Fibroblast of skin of left quadriceps (primary cell): ENCODE measurements at places on chromosomes 4 and X.

DNA sequence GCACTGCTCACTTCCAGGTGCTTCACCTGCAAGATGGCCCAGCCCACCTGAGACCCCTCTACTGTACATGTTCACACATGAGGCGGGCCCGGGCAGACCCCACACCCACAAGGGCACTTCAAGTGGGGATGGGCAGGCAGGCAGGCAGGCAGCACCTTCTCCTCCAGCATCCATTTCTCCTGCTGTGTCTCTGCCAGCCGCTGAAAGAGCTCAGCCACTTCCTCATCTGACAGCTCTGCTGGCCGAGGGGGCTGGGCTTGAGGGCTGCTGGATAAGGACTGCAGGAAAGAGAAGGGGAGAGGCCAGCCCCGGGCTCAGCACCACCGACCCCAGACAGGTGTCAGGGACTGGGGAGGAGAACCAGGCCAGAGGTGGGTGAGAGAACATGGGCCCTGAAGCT lies 4.4 kb upstream of the KCND1 start:
- no peak for DNase-seq

DNA sequence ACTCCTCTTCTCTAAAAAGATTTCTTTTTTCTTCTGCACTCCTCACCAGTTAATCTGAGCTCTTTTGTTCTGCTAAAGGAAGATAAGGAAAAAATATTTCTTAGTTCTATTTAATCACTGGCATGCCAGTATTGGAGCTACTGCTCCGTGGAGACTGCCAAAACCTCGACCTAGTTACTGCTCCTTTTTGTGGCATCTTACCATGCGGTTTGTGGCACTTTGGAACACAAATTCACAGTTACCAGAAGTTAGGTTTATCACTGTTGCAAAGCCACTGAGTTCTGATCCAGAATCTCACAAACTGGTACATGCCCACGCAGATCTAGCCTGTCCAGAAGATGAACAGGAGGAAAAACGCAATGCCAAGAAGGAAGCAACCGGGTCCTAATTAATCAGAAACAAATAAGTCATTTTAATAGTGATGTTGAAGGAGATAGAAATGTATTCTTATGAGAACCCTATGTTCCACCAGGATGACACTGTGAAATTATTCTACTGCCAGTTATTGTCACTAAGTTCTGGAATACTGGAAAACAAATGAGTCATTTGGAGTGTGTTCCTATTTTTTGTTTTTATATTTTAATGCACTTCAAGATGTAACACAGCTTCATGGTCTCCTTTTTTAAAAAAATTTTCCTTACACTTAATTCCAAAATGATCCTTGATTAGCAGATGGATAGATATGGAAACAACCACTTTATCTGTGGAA lies 106.7 kb upstream of the GK2 start:
- DNase-seq, result no peak

DNA sequence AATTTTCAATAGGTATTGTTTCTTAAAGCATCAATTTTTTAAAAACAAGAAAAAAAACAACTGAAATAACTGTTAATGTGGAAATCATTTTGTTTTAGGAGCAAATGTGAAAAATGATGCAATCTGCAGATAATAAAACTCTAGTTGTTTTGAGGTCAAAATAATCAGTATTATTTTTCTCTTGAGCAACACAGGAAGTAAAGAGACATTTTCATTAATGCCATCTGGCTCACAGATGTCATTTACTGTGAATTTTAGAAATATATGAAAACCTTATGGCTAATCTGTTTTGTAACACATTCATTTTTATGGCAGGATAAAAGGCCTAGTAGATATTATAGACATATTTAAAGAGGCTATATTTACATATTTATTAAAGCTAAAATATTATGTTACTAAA lies 141.6 kb downstream of the PCDH18 start:
- peak; percentile 81 for DNase-seq

- DNase-seq, result no peak
Observed at GRCh38 chrX:2888309-2888708, 40.8 kb downstream of the ARSD start.

DNA sequence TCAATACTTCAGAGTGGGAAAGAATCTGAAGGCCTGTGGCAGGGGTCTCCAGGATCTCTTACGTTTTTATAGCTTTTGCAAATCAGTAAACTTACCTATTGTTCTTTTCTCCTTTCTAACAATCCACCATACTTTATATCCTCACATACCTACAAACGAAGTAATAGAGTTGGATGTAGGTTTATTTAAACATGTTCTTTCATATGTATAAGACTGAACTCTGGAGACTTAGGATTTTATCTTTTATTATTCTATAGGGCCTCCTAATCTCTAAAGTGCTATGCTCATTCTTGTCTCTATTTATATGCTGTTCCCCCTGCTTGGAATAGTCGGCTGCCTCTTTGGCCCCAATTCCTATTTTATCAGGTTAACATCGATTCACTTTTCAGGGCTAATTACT lies 43.8 kb upstream of the NUDT6 start:
- no peak for DNase-seq

GRCh38 chrX:54479136-54480111 lies 16.6 kb downstream of the FGD1 start:
- DNase-seq, result no peak

DNA sequence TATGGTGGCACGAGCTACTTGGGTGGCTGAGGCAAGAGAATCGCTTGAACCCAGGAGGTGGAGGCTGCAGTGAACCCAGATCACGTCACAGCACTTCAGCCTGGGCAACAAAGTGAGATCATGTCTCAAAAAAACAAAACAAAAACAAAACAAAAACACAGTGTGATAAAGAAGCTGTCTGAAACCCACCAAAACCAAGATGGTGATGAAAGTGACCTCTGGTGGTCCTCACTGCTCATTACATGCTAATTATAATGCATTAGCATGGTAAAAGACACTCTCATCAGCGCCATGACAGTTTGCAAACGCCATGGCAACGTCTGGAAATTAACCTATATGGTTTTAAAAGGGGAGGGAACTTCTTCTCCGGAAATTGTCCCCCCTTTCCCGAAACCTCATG lies 29.4 kb upstream of the OPHN1 start:
- peak; percentile 25 for DNase-seq

DNA sequence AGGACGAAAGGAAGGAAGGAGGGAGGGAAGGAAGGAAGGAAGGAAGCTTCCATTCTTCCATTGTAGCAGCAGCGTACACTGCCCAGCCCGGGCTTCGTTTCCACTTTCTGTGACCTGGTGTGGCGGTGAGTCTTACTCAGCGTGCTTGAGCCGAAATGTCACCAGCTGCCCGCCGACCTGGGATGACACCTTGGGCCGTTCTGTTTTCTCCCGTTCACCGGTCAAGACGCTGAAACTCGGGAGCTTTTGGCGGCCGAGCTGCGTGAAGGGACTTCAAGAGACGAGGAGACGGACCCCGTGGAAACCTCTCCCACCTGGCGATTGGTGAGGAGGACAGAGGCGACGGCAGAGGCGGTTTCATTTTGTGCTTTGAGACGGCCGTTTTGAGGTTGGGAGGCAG lies 47.1 kb upstream of the PPP2R3B start:
- no peak for DNase-seq

GRCh38 chr4:100430451-100430850 lies 87.4 kb downstream of the EMCN start:
- DNase-seq, result no peak
